Activated naive CD8-positive, alpha-beta T cell treated with anti-CD3 and anti-CD28 coated beads, Interleukin-2, amount 10 ng/mL, durations not matched to agents 7 days and 5 days (primary cell): ENCODE measurements at places on chromosomes 11 and 22.

DNA sequence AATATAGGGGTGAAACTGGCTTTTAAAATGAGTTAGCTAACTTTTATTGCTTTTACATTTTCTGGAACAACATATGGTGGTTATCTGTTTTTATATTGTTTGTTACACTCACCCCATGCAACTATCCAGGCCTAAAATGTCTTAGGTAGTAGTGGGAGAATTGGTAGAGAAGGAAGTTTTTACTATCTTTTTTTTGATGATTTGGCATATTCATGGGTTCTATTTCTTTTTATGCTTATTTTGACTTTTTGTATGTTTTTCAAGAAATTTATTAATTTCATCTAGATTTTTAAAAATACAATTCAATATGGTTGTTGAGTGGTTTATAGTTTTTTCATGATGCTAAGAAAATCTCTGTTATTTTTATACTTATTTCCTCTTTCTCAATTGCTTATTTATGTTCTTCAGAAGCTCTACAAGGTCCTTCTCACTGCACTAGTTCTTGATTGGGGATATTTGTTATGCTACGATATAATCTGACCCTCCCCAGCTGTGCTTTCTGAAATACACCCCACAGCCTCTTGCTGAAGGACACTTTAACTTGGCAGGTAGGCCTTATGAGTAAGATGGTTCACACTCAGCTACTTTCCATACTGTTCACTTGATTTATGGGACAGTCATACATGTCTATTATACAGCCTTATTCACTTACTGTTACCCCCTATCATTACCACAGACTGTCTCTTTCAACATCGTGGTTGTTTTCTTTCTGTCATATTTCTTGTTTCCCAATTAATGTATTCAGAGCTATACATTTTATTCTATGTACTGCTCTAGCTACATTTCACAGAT, 431.2 kb downstream of the METTL15 start:
- no peak overlapping the region for H3K4me3 ChIP-seq
- DNase-seq: no peak
- no peaks in the 10 kb centered on the region for H3K36me3 ChIP-seq
- peaks cover 3% of the 10 kb centered on the region for H3K27me3 ChIP-seq
- no peak overlapping the region for H3K27ac ChIP-seq
- no peaks in the 10 kb centered on the region for H3K4me1 ChIP-seq

- H3K4me3 ChIP-seq: no peak overlapping the region
- no peaks in the 10 kb centered on the region for H3K4me1 ChIP-seq
- H3K36me3 ChIP-seq: no peaks in the 10 kb centered on the region
Observed at GRCh38 chr11:28466506-28466905, 358.3 kb downstream of the METTL15 start.

- no peaks in the 10 kb centered on the region for H3K4me1 ChIP-seq
- H3K27ac ChIP-seq: no peak overlapping the region
- no peak for DNase-seq
- no peaks in the 10 kb centered on the region for H3K36me3 ChIP-seq
- H3K27me3 ChIP-seq: no peaks in the 10 kb centered on the region
Observed at GRCh38 chr11:79691445-79691844, 250.6 kb upstream of the TENM4 start.

GRCh38 chr22:46405901-46406300, 70.4 kb downstream of the TRMU start:
- DNase-seq: no peak
- no peaks in the 10 kb centered on the region for H3K36me3 ChIP-seq
- H3K27me3 ChIP-seq: peaks cover 17% of the 10 kb centered on the region
- H3K4me1 ChIP-seq: no peaks in the 10 kb centered on the region

DNA sequence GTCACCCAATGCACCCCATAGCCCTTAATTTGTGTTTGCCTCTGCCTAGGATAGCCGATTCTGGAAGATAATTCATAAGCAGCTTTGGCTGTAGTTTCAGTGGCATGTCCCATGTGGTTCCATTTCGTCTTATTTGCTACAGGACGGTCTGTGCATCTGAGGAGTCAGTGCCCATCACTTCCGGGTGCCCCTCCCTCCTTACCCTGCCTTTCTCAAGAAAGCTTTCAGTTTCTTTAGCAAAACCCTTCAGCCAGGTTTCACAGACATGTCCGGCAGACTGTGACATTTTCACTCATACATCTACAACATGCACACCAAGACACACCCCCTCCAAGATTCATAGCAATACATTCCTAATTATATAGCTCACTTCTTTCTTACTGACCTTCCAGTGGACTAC, 14.3 kb downstream of the TP53AIP1 start:
- DNase-seq: no peak
- H3K27ac ChIP-seq: peak overlapping the region; percentile 3
- H3K4me3 ChIP-seq: peak overlapping the region; percentile 7
- peaks cover 3% of the 10 kb centered on the region for H3K4me1 ChIP-seq

GRCh38 chr11:782264-783174, 5.2 kb upstream of the GATD1 start:
- peaks cover 5% of the 10 kb centered on the region for H3K36me3 ChIP-seq
- H3K27me3 ChIP-seq: no peaks in the 10 kb centered on the region
- DNase-seq: no peak
- peaks cover 14% of the 10 kb centered on the region for H3K4me1 ChIP-seq
- H3K27ac ChIP-seq: no peak overlapping the region

DNA sequence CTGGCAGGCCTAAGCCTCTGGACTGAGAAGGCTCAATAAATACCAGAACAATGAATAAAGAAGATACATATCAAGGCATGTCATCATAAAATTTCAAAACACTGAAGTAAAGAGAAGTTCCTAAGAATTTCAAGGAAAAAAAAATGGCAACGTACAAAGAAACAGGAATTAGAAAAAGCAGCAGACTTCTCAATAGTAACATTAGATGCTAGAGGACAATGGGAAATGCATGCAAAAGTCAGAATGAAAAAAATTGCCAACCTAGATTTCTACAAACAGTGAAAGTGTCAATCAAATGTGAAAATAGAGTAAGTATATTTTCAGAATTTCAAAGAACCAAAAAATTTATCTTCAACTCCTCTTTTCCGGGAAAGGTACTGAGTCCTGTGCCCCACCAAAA, 125.0 kb downstream of the KCNC1 start:
- H3K27ac ChIP-seq: no peak overlapping the region
- H3K27me3 ChIP-seq: no peaks in the 10 kb centered on the region
- H3K36me3 ChIP-seq: peaks cover 21% of the 10 kb centered on the region
- H3K4me3 ChIP-seq: no peak overlapping the region

- no peak overlapping the region for H3K27ac ChIP-seq
- H3K4me3 ChIP-seq: no peak overlapping the region
- peaks cover 9% of the 10 kb centered on the region for H3K4me1 ChIP-seq
- no peak for DNase-seq
Observed at GRCh38 chr11:46492532-46492931, 101.0 kb upstream of the CHRM4 start.

- H3K4me1 ChIP-seq: no peaks in the 10 kb centered on the region
- H3K4me3 ChIP-seq: no peak overlapping the region
- H3K36me3 ChIP-seq: no peaks in the 10 kb centered on the region
- no peak overlapping the region for H3K27ac ChIP-seq
- no peak for DNase-seq
- no peaks in the 10 kb centered on the region for H3K27me3 ChIP-seq
Observed at GRCh38 chr11:91513734-91514133, 710.9 kb upstream of the FAT3 start.

DNA sequence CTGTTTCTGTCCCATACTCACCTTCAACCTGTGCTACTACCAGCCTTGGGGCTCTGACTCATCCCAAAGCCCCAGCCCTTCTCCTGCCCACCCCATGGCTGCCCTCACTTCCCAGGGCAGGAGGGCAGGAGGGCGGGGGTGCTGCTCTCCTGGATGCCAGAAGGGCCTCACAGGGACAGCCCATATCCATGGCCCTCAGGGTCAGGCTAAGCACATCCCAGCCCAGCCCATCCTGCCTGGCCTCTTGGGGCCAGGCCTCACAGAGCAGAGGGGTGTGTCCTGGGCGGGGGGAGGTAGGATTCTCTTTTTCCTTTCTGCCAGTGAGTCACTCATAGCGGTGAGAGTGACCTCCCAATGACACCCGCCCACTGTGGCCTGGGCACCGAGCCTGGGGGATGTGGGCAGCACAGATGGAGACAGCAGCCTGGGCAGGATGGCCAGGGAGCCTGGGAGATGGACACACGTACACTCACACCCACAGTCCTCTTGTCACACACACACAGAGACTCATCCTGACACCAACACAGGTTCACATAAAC, 2.4 kb downstream of the LTBP3 start:
- H3K4me3 ChIP-seq: peak overlapping the region; percentile 86
- peak; percentile 39 for DNase-seq
- peaks cover 56% of the 10 kb centered on the region for H3K4me1 ChIP-seq

- no peaks in the 10 kb centered on the region for H3K36me3 ChIP-seq
- H3K27me3 ChIP-seq: peaks cover 19% of the 10 kb centered on the region
- no peaks in the 10 kb centered on the region for H3K4me1 ChIP-seq
- H3K4me3 ChIP-seq: no peak overlapping the region
- no peak overlapping the region for H3K27ac ChIP-seq
- peak; percentile 45 for DNase-seq
Observed at GRCh38 chr11:125923012-125923579, 18.8 kb downstream of the DDX25 start.

GRCh38 chr11:80726236-80726635, 1285.4 kb upstream of the TENM4 start:
- H3K27me3 ChIP-seq: no peaks in the 10 kb centered on the region
- DNase-seq: no peak
- no peak overlapping the region for H3K27ac ChIP-seq
- no peaks in the 10 kb centered on the region for H3K4me1 ChIP-seq

DNA sequence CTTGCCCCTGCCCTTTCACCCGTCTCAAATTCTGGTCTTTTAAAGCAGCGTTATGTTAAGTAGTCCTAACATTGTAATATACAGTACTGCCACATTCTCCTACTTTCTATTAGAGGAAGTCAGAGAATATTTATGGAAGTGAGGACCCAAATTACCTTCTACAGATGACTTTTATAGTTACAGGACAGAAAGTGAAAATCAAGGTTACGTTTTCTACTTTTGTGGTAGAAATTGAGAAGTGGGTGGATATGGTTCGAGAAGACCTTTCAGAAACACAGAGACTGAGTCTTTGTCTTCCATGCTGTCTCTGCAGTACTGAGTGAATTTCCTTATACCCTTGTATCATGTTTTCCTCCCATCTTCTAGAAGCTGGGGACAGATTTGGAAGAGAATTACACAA, 17.1 kb downstream of the SC5D start:
- H3K27ac ChIP-seq: no peak overlapping the region
- H3K36me3 ChIP-seq: peaks cover 37% of the 10 kb centered on the region
- H3K27me3 ChIP-seq: no peaks in the 10 kb centered on the region
- no peak for DNase-seq
- peaks cover 12% of the 10 kb centered on the region for H3K4me1 ChIP-seq

DNA sequence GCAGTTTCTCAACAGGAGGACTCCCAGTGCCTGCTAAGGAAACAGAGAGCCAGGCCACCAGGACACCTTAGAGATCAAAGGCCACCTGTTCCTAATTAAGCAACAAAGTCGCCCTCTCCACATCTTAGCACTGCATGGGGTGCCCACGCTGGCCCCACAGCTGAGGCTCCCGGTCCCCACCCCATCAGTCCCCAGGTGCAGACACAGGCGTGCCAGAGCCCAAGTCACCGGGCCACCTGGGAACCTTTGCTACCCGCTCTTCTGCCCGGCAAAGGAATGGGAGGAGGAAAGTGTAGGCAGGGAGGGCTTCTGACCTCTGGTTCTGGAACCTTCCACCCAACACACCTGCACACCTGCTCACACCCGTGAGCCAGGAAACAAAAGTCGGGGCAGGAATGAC, 85.5 kb upstream of the PRR5 start:
- peaks cover 4% of the 10 kb centered on the region for H3K4me1 ChIP-seq
- no peaks in the 10 kb centered on the region for H3K36me3 ChIP-seq
- no peak for DNase-seq
- H3K27me3 ChIP-seq: no peaks in the 10 kb centered on the region
- no peak overlapping the region for H3K4me3 ChIP-seq

DNA sequence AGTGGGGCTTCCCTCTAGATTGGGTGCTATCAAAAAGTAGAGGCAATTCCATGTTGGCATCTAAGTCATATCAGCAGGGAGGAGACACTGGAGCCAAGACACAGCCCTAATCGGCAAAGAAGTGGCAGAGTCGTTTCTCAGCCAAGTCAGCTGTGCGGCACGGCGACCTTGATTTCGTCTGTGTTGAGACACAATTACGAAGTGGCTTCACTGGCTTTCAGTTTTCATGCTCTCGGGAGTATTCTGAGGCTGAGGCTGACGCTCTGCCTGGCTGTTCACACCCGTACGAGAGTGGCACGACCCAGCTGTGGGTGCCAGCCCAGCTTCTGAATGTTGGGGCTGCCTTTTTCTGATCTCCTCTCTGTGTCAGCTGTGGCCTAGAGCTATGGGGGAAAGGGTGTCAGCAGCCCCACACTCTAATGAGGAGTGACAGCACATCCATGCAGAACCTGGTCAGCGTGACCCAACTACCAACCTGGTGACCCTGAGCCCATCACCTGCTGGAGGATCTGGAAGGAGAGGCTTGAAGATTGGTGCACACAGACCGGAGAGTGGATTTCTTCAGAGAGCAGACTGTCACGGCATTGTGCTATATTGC, 105.7 kb upstream of the TMEM45B start:
- H3K36me3 ChIP-seq: no peaks in the 10 kb centered on the region
- H3K27ac ChIP-seq: no peak overlapping the region

DNA sequence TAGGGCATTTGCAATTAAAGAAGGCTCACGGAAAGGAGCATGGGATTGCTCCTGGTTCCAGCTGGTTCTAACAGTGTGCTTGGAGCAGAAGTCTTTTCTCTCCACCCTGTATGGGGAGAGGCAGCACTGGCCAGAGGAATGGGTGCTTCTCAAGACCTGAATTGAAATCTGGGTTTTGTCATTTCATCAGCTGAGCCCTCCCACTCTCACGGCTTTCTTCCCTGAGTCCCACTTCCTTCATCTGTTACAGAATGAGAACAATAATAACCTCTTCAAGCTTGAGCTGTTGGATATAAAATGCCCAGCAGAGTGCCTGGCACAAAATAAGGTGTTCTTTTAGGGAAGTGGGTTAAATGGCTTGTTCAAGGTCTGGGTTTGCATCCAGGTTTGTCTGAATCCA, 17.2 kb downstream of the CNTF start:
- H3K4me1 ChIP-seq: peaks cover 8% of the 10 kb centered on the region
- no peak overlapping the region for H3K27ac ChIP-seq
- DNase-seq: no peak
- H3K36me3 ChIP-seq: no peaks in the 10 kb centered on the region
- H3K4me3 ChIP-seq: no peak overlapping the region
- no peaks in the 10 kb centered on the region for H3K27me3 ChIP-seq

GRCh38 chr22:24155627-24156140, 25.6 kb upstream of the SUSD2 start:
- H3K4me1 ChIP-seq: peaks cover 59% of the 10 kb centered on the region
- H3K27ac ChIP-seq: peak overlapping the region; percentile 98
- H3K4me3 ChIP-seq: peak overlapping the region; percentile 82
- no peaks in the 10 kb centered on the region for H3K27me3 ChIP-seq
- H3K36me3 ChIP-seq: peaks cover 7% of the 10 kb centered on the region
- DNase-seq: peak; percentile 78

- H3K36me3 ChIP-seq: no peaks in the 10 kb centered on the region
- DNase-seq: no peak
- no peak overlapping the region for H3K27ac ChIP-seq
- no peaks in the 10 kb centered on the region for H3K4me1 ChIP-seq
- no peak overlapping the region for H3K4me3 ChIP-seq
Observed at GRCh38 chr11:89463266-89463780, 27.9 kb downstream of the NOX4 start.

- H3K27ac ChIP-seq: no peak overlapping the region
- H3K4me3 ChIP-seq: no peak overlapping the region
- H3K4me1 ChIP-seq: no peaks in the 10 kb centered on the region
- no peaks in the 10 kb centered on the region for H3K36me3 ChIP-seq
- no peak for DNase-seq
- H3K27me3 ChIP-seq: peaks cover 4% of the 10 kb centered on the region
Observed at GRCh38 chr11:81852896-81853295, 880.8 kb downstream of the FAM181B start.
